ENCODE measurements at places on chromosomes 2 and 18.

DNA sequence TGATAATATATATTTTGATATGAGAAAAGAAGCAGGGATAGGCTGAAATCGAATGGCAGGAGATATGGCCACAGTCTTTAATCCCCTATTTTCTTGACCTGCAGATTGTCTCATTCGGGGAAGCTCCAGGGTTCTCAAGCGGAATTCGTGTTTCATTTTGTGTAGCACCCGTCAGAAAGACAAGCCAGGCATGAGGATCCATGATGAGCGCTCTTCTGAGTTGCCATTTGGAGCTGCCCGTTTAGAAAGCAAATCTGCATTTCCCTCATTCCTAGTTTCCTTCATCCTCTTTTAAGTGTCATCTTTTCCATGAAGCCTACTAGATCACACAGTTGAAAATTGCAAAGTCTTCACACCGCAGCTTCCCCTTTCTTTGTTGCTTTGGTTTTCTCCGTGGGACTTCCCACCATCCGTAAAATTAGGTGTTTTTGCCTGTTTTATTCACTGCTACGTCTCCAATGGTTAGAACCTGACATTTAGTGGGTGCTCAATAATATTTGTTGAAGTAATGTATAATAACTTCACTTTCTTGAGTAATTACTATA lies 16.9 kb downstream of the HNMT start:
- DNase-seq = no peak

- DNase-seq = no peak
Observed at GRCh38 chr2:23585273-23586170, 200.5 kb downstream of the KLHL29 start.

DNA sequence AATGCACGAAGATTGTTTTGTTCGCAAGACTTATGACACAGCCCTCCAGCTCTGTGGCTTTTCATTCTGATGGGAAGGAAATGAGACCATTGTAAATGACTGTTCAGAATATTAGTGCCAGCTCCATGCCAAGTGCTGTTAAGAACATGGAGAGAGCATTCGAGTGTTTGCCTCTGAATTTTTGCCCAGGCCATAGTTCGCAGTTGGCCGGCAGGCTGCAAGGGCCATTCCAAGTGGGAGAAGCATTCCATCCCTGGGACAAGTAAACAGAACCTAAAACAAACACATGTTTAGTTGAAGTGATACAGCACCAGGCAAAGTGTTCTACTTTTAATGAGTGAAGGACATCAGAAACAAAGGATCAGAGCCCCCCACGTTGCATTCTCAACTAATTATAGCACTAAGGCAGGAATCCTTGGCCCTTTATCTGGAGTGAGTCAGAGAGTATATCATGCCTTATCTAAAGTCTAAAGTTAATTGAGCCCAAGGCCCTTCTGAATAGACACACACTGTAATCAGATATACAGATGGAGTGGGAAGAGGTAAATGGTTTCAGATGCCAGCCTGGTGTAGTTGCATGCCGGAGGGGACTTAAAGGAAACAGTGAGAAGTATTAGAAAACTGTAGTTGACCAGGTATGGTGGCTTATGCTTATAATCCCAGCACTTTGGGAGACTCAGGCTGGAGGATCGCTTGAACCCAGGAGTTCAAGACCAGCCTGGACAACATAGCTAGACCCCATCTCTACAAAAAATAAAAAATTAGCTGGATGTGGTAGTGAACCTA lies 53.3 kb downstream of the NEDD4L start:
- DNase-seq = no peak

DNA sequence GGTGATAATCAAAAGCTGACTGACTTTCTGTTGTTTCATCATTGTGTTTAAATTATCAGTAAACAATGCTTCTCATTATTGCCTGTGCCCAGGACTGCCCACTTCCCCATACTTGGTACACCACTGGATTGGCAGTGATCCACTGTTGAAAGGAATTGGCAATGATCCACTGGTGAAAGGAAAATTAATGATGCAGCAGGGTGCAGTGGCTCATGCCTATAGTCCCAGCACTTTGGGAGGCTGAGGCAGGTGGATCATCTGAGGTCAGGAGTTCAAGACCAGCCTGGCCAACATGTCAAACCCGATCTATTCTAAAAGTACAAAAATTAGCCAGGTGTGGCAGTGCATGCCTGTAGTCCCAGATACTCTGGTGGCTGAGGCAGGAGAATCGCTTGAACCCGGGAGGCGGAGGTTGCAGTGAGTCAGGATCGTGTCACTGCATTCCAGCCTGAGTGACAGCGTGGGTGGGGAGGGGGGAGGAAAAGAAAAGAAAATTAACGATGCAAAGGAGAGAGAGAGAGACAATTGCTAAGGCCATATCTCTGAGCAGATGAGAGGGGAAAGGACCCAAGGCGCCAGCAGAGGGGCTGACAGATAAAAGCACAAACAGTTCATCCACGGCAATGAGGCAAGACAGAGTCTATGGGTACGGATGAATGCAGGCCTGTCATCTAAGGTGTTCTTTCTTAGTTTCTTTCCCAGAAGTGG lies 10.2 kb upstream of the GTF2A1L start:
- DNase-seq = no peak

DNA sequence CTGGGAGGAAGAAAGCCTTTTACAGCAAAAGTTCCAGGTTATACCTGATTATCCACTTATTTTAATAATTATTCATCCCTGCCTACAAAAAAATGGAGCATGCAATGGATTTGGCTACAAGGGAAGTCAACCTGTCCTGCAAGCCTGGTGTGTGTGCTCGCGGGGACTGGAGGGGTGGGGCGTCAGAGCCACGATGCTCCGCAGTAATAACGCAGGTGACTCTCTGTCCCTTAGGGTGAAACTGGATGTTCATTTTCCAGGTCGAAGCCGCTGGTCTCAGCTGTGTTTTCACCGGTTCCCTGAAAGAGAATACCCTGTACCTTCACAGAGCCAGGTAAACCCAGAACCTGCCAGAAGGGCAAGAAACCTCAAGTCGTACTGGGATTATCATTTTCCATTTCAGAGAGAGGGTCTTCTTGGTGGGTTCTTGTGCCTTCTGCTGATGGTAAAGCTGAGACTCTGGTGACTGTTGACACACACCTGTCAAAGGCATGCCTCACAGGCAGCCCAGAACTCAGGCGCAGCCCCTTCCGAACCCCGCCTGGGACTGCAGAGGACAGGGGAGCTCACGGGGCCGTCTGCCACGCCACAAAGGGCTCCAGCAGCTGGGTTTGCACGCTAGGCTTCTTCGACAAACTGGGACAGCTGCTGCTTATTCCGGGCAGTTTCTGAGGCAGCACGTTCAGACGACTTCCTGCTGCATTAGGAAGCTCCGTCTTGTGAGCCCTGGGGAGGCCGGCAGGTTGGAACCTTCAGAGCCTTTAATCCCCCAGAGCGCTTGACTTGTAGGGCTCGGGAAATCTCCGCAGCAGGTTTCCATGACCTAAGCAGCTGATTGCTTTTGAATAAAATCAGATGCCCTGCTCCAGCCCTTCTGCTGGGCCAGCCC lies 58.6 kb downstream of the KCNG2 start:
- DNase-seq = no peak

GRCh38 chr18:55999641-56000040 lies 411.6 kb upstream of the TCF4 start:
- DNase-seq = no peak

- no peak for DNase-seq
Observed at GRCh38 chr2:70111752-70112591, 24.7 kb downstream of the PCBP1 start.

DNA sequence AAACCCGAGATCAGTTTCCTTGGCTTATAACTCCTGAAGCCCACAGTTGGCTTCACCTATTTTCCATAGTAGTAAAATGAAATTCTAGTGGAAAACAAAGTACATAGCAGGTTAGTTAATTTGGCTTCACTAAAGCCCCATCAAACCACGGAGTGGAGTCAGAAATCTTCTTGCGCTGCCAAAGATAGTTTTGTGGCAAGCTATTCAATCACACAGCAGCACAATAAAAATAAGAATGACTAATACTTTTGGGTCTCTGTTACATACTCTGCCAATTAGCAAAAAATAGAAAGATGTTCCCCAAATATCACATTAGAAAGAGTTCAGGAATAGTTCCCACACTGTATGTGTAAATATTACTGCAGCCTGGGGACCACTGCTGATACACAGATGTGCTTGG lies 175.2 kb upstream of the NOL4 start:
- DNase-seq = no peak

DNA sequence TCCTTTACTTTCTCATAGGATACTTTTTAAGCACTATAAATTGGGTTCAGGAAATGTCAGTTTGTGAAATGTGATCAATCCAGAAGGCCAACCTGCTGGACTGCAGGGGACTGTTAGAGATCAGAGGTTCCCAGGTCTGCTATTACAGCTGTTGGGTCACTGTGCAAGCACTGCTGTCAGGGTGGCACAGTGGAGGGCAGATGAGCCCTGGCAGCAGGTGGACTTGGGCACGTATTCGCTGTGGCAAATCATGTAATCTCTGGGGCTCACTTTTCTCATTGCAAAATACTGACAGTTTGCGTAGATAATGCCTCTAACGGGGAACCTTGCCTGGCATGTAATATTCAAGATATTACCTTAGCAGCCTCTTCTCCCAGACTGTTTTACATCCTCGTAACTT lies 18.1 kb downstream of the RAB31 start:
- DNase-seq = no peak

DNA sequence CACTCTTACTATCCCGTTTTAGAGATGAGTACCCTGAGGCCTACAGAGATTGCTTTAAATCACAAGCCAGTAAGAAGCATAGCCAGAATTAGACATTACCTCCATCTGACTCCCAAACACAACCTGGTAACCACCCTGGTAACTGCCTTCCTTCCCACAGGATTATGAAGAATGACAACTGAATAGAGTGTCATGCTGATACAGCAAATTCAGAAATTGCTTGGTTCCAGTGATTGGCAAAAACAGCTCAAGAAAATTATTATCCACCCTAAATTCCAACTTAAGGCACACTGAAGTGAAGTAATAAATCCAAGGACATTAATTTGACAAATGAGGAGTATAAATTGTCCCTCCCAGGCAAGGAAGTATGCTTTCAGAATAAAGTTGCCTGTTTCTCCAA lies 195.8 kb upstream of the RBMS1 start:
- no peak for DNase-seq

DNA sequence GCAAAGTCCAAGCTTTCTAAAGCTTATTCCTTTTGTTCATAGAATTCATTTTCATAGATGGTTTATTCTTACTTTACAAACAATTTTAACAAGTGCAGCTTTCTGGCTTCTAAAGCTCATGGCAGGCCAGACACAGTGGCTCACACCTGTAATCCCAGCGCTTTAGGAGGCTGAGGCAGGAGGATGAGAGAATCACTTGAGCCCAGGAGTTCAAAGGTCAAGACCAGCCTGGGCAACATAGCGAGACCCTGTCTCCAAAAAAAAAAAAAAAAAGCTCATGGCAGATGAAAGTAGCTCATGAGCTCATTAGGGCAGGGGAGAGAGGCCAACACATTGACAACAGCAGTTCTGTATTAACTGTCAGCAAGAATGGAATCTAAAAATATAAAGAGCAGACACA lies 28.1 kb upstream of the NPC1 start:
- DNase-seq = no peak

GRCh38 chr2:160406591-160407392 lies 86.8 kb downstream of the RBMS1 start:
- DNase-seq = no peak

DNA sequence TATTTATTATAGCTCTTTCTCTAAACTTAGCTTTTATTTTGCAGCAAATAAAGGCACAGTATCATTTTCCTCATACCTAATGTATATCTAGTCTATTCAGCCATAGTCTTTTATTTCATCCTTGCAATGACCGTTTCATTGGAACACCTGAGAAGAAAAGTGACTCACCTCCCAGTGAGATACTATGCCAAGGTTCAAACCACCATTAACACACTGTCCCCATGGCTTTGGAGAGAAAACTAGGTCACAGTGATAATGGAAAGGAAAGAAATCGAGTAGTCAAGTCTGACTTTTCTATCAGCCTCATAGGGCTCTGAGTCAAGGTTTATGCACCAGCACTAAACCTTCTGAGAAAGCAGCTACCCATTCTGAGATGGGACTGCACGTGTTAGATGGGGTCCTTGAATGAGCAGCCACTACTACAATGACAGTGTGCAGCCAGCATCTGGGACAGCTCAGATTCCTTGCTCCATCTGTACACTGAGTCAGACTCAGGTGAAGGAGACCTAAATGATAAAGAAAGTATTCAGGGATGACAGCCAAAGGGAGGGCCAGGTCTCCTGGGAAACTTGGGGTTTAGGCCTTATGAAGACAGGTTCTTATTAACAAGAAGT lies 971.1 kb upstream of the ACVR2A start:
- DNase-seq = no peak

GRCh38 chr2:176038694-176039093 lies 36.6 kb upstream of the LNPK start:
- DNase-seq = no peak

DNA sequence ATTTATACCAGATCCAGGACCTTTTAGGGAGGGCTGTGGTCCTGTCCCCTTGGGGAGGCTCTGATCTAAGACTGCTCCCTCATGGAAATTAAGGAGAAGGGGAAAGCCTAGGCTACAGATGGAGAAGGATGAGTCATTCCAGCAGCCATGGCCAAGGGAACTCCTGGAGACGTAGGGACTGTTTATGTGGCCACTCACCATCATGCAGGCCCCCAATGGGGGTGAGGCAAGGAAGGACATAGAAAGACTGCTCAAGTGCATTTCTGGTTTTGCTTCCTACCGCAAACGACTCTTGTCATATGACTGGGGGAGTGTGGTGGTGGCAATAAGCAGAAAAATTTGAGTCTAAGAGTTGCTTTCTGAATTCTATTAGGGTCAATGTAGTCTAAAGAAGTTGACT lies 54.0 kb upstream of the CYP1B1 start:
- no peak for DNase-seq

DNA sequence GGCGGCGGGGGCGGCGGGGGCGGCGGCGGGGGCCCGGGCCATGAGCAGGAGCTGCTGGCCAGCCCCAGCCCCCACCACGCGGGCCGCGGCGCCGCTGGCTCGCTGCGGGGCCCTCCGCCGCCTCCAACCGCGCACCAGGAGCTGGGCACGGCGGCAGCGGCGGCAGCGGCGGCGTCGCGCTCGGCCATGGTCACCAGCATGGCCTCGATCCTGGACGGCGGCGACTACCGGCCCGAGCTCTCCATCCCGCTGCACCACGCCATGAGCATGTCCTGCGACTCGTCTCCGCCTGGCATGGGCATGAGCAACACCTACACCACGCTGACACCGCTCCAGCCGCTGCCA lies 644 bp downstream of the ONECUT2 start:
- no peak for DNase-seq

All from left renal pelvis (tissue), 4 donors.